ENCODE measurements at places on chromosomes 11 and 22.

- DNase-seq: no peak
Observed at GRCh38 chr22:45757068-45757467, 85.4 kb downstream of the ATXN10 start.

GRCh38 chr11:74611369-74611861, 19.0 kb downstream of the POLD3 start:
- DNase-seq: no peak

GRCh38 chr11:16126362-16126761, 230.0 kb downstream of the SOX6 start:
- DNase-seq: no peak

GRCh38 chr11:117821431-117821830, 3.1 kb downstream of the FXYD2 start:
- no peak for DNase-seq

DNA sequence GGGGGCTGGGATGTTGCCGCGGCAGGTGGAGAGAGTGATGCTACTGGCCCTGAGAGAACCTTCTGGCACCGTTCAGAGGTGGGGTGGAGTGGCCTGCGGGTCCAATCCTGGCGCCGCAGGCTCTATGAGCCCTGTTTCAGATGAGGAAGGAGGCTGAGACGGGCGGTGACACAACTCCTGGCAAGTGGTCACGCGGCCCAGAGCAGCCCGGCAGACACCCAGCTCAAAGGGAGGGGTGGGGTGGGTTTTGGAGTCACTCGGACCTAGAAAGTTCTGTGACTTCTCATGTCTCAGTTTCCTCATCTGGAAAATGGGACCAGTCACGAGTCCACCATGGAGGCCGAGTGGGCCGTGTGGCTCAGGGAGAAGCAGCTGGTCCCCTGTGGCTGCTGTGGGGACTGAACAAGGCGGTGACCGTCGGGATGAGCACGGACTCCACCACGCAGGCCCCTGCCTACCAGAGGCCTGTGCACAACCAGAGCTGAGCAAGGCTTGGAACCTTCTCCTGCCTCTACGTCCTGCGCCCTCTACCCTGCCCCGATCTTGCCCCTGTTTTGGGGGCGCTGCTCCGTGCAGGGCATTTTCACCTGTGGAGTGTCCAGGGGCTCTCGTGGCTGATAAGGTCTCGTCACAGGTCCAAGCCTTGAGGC, 3.7 kb downstream of the TSPO start:
- no peak for DNase-seq

- DNase-seq: no peak
Observed at GRCh38 chr22:19886605-19887255, 32.1 kb upstream of the GNB1L start.

GRCh38 chr11:46306296-46306853, 28.9 kb downstream of the CREB3L1 start:
- no peak for DNase-seq

DNA sequence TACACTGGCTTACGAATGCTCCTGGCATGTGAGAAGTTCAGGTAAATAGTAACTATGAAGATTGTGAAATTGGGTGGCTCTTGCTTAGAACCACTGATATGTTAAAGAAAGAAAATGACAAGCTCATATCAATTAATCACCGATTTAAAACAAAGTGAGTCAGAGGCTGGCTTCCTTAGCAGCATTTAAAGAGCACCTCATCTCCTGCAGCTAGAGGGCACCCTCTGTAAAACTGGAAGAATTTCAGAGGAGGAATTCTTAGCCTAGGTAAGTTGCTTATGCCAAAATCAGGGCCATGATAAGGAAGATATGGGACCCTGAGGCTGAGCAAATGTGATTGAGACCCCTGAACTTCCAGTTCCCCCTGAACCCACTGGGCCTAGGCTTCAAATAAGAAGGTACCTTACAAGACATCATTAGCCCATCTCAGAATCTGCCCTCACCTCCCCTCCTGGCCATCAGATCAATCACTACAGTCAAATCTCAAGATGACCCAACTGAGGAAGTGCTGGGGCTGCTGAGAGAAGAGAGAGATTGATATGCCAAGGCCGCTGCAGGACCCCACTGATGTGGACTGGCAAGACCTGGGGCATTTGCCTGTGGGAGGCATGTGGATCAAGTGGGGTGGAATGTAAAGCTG, 8.6 kb upstream of the CD3E start:
- DNase-seq: no peak

DNA sequence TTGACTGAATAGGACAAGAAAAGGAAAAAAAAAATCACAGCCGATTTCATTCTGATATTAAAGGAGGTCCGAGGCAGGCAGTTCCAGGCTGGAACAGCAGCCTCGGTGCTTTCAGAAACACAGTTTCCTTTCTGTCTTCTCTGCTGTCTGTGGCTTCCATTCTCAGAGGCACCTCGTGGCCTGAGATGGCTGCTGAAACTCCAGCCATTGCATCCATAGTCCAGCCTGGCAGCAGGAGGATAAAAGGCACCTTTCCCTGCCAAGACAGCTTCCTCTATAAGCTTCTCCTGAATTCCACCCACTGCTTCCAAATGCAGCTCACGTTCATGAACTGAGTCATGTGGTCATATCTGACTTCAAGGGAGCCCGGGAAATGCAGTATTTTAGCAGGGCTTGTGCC, 390.5 kb downstream of the TBC1D22A start:
- DNase-seq: no peak

- DNase-seq: no peak
Observed at GRCh38 chr22:28601915-28602314, 77.7 kb downstream of the TTC28 start.

- no peak for DNase-seq
Observed at GRCh38 chr22:19590696-19591095, 66.5 kb upstream of the CLDN5 start.
